ENCODE measurements at places on chromosomes 7 and 10.

- DNase-seq = no peak
These were observed 193.7 kb downstream of the RNLS start for GRCh38 chr10:88389456-88389855.

DNA sequence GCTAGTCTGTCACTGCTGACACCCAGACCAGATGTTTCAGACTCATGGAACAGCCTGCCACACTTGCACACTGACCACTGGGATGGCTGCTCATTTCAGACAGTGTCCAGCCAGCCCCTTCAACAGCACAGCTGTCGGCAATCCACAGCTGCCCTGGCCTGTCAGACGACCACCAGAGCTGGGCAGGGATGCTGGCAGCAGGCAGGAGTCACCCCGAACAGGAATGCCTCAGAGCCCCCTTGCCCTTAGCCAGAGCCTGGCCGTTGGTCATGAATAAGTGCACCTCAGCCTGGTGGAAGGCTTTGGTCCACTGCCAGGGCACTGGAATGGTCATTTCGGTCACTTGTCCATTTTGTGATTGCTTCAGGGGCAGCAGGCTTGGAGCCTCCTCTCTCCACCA, 149.6 kb upstream of the TCERG1L start:
- no peak for DNase-seq

DNA sequence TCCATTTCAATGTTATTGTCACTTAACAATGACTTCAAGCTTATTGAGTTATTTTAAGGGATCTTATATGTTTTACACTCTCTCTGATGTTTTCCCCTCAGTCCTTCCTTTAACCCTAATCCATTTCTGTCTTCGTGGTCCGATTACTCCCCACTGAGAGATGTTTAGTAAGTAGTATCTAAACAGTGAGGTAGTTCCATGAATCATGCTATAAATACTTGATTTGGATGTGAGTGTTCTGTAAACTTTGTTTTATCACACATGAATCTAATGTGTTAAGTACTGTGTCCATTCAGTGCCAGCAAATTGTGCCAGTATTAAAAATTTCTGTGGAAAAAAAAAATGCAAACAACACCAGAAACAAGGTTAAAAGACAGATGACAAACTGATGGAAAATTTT, 18.6 kb downstream of the RPP30 start:
- no peak for DNase-seq

DNA sequence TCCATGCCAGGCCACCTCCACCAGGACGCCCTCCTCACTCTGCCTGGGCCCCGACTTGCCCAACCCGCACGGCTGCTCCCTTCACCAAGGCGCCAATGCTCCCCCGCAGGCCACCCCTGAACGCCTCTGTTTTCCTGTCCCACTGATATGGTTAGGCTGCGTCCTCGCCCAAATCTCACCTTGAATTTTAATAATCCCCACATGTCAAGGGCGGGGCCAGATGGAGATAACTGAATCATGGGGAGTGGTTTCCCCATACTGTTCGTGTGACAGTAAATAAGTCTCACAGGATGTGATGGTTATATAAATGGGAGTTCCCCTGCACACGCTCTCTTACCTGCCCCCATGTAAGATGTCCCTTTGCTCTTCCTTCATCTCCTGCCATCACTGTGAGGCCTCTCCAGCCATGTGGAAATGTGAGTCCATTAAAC, 29.8 kb downstream of the RSU1 start:
- no peak for DNase-seq

GRCh38 chr7:22142572-22142971, 196.9 kb upstream of the CDCA7L start:
- DNase-seq = no peak
